Aorta (tissue), 5 donors: ENCODE measurements at places on chromosomes 13 and 19. TPM values are rescaled to one million over a fixed set of nuclear protein-coding genes. Genes with fewer than 3 reads are reported as not detected.
A peak's percentile ranks its signal among the peaks of the same experiment; 100 is the strongest.

GRCh38 chr13:110109910-110110309, 197.0 kb downstream of the COL4A1 start:
- DNase-seq = peak; percentile 92

- no peak for DNase-seq
Observed at GRCh38 chr13:97768134-97768533, 185.3 kb upstream of the IPO5 start.

GRCh38 chr19:1632462-1633268, 19.8 kb downstream of the TCF3 start:
- DNase-seq = no peak

DNA sequence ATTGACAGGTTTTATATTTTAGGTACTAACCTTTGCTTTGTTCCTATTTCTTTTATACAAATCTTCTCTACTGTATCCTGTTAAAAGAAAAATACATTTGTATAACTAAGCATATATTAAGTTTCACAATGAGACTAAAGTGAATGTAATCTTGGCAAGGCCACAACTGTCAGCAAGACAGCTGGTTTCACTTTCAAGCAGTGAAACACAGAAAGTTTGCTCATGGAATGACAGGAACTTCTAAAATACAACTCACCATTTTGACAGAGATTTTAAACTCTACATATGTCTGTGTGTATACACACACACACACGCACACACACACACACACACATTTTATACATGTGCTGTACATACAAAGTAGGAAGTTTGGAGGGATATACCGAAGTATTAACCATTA, 53.3 kb downstream of the PARP4 start:
- no peak for DNase-seq

The ZNF836 gene
- 4.6 TPM for polyA plus RNA-seq

GRCh38 chr13:27660511-27660910, 38.8 kb downstream of the POLR1D start:
- DNase-seq = no peak

GRCh38 chr13:40581277-40581579, 85.2 kb downstream of the FOXO1 start:
- DNase-seq = no peak

The FFAR3 gene
- not detected for polyA plus RNA-seq

- no peak for DNase-seq
Observed at GRCh38 chr19:16455489-16455888, 16.3 kb downstream of the EPS15L1 start.

GRCh38 chr13:26247608-26248007, 6.3 kb upstream of the CDK8 start:
- DNase-seq = no peak

- no peak for DNase-seq
Observed at GRCh38 chr19:3771906-3772455, at the start of gene RAX2. Gene RAX2 (minus strand): TSS chr19:3772228. CDS start chr19:3771742, 486 bp downstream.

The KLF1 gene
- not detected for polyA plus RNA-seq

DNA sequence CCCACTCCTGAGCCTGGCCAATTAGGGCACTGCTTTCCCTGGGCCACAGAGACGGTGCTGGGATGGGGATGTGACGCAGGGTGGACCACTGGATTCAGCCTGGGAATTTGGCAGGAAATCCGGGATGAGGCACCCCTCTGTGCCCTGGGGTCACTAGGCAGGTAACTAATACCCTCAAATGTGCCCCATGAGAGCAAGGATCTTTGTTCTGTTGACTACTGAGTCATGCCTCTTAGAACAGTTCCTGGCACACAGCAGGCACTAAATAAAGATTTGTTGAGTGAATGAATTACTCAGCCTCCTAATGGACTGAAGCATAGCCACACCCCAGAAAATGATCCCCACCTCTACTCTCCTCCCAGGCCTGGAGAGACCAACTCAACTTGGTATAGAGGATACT, 15.9 kb downstream of the OPA3 start:
- no peak for DNase-seq

The MISP gene
- 1.0 TPM for polyA plus RNA-seq

The TUBB4A gene
- polyA plus RNA-seq = not detected

- DNase-seq = no peak
Observed at GRCh38 chr13:40569024-40569350, 97.5 kb downstream of the FOXO1 start.

DNA sequence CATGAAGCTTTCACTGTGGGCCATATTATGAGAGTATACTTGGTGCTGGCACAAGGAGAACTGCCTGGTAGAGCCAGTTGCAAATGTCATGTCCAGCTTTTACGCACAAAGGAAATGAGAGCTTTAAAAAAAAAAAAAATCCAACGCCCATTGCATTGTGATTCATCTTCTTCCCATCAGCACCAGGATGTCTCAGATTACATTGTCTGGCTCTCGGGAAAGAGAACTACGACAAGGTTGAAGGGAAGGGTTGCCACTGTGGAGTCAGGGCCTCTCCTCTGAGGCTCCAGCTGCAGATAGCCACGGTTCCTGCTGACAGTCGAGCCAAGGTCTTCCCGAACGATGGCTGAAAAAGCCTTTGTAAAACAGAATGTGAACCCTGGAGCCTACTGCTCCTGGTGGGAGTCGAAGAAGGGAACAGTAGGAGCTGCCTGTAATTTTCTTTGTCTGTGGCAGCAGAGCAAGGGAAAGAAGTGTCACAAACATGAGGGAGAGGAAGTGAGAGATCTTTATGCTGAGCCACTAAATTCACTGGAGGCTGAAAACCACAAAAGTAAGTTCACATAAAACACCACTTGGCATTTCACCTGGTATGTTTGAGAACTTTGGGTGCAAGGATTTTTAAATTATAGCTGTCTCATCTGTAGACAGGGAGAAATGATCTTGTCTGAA, 704.7 kb downstream of the DIAPH3 start:
- DNase-seq = no peak

DNA sequence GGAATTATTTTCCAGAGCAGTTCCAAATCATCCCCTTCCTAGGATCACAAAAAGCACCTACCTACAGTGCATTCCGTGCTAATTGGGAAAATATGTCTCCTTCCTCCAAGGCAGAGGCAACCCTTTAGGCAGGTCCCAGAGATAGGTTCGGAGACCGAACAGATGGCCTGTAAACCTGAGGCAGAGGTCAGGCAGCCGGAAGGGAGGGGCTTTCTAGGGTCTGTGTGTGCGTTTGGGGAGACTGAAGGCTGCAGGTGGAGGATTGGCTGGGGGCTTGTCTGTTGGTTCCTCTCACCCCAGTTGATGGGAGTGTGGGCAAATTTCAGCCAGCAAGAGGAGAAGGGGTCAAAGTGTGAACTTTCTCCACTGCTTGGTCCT, 7.1 kb downstream of the KCNN4 start:
- DNase-seq = no peak

DNA sequence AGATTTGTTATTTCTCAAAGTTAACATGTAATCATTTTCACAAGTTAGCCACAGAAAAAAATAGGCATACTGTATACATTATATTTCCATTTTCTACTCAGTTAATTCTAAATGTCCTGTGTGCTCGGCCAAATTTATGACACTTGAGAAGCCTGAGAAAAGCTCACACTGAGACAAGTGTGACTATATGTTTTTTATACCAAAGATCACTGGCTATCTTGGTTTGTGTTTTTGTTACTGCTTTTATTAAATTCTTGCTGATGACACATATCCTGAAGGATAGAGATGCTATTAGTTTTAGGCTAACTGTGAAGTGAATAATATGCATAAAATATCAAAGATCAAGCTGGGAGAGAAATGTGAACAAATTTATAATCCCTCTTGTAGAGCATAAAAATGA, 49.3 kb upstream of the IL17D start:
- no peak for DNase-seq

The CEACAM19 gene
- 18.4 TPM for polyA plus RNA-seq
